SHP77 (cell line): ENCODE measurements at places on chromosomes 1 and 21.

DNA sequence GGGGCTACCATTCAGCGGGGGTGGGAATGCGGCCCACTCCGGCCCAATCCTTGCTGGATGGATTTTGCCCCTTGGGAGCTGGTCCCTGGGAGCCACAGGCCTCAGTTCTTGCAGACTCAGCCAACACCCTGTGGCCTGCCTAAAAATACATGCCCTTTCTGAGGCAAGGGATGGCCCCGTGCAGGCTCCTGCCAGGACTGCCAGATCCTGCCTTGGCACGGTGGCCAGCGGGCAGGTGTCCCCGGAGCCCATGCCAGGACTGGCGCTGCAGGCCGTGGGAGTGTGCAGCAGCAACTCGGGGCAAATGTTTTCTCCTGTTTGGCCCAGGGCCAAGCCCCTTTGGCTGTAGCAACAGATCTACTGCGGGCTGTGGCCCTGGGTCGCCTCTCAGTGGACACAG lies 1.6 kb upstream of the PANK4 start:
- no peak for DNase-seq

DNA sequence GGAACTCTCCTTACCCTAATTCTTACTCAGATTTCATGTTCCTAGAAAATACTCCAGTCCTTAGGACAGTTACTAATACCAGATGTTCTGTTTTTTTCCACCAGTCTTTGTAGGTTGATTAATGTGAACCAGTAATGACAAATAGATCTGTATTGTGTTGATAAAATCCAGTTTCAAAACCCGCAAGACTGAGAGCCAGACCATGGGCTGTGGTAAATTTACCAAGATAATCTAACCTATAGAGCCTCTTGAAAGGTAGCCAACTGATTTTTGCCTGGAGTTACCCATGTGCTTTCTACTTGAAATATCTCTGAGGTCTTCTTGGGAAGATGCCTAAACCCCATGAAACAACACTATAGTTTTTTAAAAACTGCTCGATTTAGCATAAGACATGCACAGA lies 46.5 kb upstream of the CDC7 start:
- DNase-seq, result no peak

GRCh38 chr1:158037866-158038359 lies 44.5 kb downstream of the KIRREL1 start:
- no peak for DNase-seq

- DNase-seq, result no peak
Observed at GRCh38 chr1:221804303-221804702, 62.4 kb upstream of the DUSP10 start.

- DNase-seq, result no peak
Observed at GRCh38 chr1:198967566-198967965, 328.7 kb downstream of the PTPRC start.

DNA sequence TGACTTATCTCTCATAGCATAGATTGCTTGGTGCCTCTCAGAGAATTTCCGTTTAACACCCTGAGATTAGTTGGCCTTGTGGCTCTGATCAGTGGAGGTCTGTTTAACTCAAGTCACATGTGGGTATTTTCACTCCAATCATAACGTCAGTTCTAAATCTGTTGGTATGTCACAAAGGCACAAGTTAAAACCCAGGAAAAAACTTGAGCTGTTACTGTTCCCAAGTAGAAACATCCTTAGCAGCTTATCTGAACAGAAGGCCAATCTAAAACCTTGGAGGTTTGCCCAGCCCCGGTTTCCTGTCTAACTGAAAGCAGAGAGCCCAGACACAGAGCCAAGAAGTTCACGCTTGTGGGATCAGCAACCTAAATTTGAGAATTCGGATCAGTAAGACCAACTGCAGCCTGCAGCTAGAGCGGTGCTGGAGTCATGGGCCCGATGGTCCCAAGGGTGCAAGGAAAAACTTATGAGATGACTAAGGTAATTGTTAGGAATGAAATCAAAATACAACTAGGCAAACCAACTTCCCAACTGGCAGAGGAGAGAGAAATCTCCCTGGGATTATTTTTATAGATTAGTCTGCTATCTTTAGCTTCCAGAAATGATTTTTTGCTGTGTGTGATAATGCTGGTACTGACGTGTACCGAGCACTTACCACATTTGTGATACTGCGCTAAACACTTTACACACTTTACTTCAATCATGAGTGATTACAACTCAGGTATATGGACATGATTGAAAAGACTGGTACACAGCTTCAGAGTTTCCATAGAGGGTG lies 90.2 kb upstream of the C1orf21 start:
- DNase-seq, result no peak

GRCh38 chr1:75293270-75293669 lies 159.1 kb downstream of the LHX8 start:
- no peak for DNase-seq

GRCh38 chr1:13828454-13829151 lies 128.6 kb downstream of the PRDM2 start:
- peak; percentile 23 for DNase-seq

GRCh38 chr1:53968125-53968513 lies 22.0 kb downstream of the LRRC42 start:
- DNase-seq, result peak; percentile 68

- DNase-seq, result no peak
Observed at GRCh38 chr1:231576804-231577718, 48.6 kb downstream of the TSNAX start.

DNA sequence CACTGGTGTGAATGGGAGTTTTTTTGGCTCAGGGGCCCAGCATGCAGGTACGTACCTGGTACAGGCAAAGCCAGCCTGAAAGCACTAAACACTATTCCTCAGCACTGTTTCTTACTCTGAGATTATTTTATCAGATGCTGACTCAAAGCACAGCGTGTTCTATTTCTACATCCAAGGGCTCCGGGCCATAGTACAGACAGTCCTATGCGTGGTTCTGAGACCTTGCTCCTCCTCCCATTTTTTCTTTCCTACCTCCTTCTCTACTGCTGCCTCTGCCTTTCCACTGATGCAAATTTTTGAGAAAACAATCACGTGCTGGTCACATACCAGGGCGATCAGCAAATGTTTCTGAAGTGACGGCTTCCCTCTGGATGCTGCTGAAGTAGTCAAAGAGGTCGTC lies 36.3 kb downstream of the PDPN start:
- DNase-seq, result no peak

GRCh38 chr1:7515904-7516303 lies 255.2 kb upstream of the VAMP3 start:
- no peak for DNase-seq

- DNase-seq, result no peak
Observed at GRCh38 chr21:26379561-26379960, 193.5 kb downstream of the CYYR1 start.
